GM12878 (cell line): ENCODE measurements at places on chromosomes 3 and 15. TPM values are rescaled to one million over a fixed set of nuclear protein-coding genes. Genes with fewer than 3 reads are reported as not detected.

GRCh38 chr3:37862903-37863815, 1.5 kb downstream of the CTDSPL start:
- H3K27ac ChIP-seq, result no peak overlapping the region
- no peak overlapping the region for H3K4me3 ChIP-seq
- peaks cover 13% of the 10 kb centered on the region for H3K27me3 ChIP-seq
- no peaks in the 10 kb centered on the region for H3K36me3 ChIP-seq

The SST gene
- total RNA-seq, result 0.38 TPM in 1 of 2 replicates, not detected in the other

The EAF2 gene
- total RNA-seq, result 43.0 and 47.3 TPM in 2 replicates

The RPUSD3 gene
- 41.3 and 44.9 TPM in 2 replicates for total RNA-seq

The SH2D7 gene
- 0.08 TPM in 1 of 2 replicates, not detected in the other for total RNA-seq

GRCh38 chr3:66215106-66215505, 5.7 kb upstream of the SLC25A26 start:
- no peak overlapping the region for H3K27ac ChIP-seq
- H3K36me3 ChIP-seq, result no peaks in the 10 kb centered on the region
- H3K4me1 ChIP-seq, result no peaks in the 10 kb centered on the region

DNA sequence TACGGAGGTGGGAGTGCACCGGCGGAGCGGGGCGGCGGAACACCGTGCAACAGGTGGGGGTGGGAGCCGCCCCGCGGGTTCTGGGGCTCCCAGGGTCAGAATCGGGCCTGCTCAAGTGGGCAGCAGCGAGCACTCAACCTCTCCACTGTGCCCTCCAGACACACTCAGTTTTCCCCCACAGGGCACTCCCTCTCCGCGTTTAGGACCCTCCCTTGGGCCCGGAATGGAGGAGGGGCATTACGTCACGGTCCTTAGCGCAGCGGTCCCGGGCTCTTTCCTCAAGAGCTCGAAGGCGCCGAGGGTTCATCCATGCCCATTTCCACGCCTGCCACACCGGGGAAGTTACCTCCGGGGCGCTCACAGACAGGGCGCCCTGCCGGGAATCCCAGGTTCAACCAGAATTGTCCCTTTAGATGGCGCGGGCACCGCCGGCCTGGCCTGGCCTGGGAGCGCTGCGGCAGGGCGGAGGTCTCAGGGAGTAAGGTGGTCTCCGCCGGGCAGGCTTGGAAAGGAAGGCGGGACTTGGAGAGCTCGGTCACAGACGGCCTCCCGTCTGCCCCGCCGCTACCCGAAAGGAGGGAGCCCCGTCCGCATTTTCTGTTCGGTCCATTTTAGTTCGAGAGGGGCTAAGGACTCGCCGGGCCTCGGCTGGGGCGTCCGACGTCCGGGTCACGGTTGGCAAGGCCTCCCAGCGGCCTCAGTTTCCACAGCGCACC, 5.1 kb downstream of the RNU6-1 start:
- H3K4me3 ChIP-seq, result peak overlapping the region; percentile 65
- H3K27me3 ChIP-seq, result peaks cover 19% of the 10 kb centered on the region
- peaks cover 23% of the 10 kb centered on the region for H3K4me1 ChIP-seq

The TTLL13 gene
- total RNA-seq, result 0.13 and 0.19 TPM in 2 replicates

- no peak for DNase-seq
- no peaks in the 10 kb centered on the region for H3K4me1 ChIP-seq
- H3K27ac ChIP-seq, result no peak overlapping the region
- H3K36me3 ChIP-seq, result no peaks in the 10 kb centered on the region
These were observed 56.5 kb upstream of the TMEM115 start for GRCh38 chr3:50415816-50416215.

The BFSP2 gene
- total RNA-seq, result 7.1 and 8.3 TPM in 2 replicates

- H3K27me3 ChIP-seq, result no peaks in the 10 kb centered on the region
- DNase-seq, result no peak
- no peak overlapping the region for H3K27ac ChIP-seq
- no peaks in the 10 kb centered on the region for H3K4me1 ChIP-seq
These were observed 535.6 kb upstream of the ALCAM start for GRCh38 chr3:104831071-104831470.

GRCh38 chr3:180250172-180250571, 213.4 kb upstream of the PEX5L start:
- no peaks in the 10 kb centered on the region for H3K36me3 ChIP-seq
- H3K27me3 ChIP-seq, result no peaks in the 10 kb centered on the region
- H3K27ac ChIP-seq, result no peak overlapping the region
- H3K4me1 ChIP-seq, result no peaks in the 10 kb centered on the region

- peaks cover 5% of the 10 kb centered on the region; the same call in 1 of the 2 replicates for H3K4me1 ChIP-seq
- DNase-seq, result no peak
- H3K36me3 ChIP-seq, result no peaks in the 10 kb centered on the region
- H3K27me3 ChIP-seq, result peaks cover 5% of the 10 kb centered on the region
These were observed 124.3 kb downstream of the RPLP1 start for GRCh38 chr15:69576948-69577351.

GRCh38 chr15:65384895-65385869, 7.4 kb upstream of the IGDCC3 start:
- no peak overlapping the region for H3K27ac ChIP-seq
- peaks cover 7% of the 10 kb centered on the region for H3K4me1 ChIP-seq
- H3K27me3 ChIP-seq, result peaks cover 1% of the 10 kb centered on the region
- H3K4me3 ChIP-seq, result no peak overlapping the region
- DNase-seq, result no peak
- no peaks in the 10 kb centered on the region for H3K36me3 ChIP-seq

DNA sequence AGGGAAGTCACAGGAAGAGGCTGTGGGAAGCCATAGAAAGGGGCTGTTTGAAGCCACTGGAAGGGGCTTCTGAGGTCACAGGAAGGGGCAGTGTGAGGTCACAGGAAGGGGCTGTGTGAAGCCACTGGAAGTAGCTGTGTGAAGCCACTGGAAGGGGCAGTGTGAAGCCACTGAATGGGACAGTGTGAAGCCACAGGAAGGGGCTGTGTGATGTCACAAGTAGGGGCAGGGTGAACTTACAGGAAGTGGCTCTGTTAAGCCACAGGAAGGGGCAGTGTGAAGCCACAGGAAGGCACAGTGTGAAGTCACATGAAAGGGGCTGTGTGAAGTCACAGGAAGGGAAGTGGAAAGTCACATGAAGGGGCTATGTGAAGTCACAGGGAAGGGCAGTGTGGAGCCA, 33.1 kb downstream of the GASK1A start:
- no peaks in the 10 kb centered on the region for H3K27me3 ChIP-seq
- no peaks in the 10 kb centered on the region for H3K36me3 ChIP-seq
- H3K27ac ChIP-seq, result no peak overlapping the region
- no peak for DNase-seq
- no peak overlapping the region for H3K4me3 ChIP-seq
- H3K4me1 ChIP-seq, result no peaks in the 10 kb centered on the region

The ONECUT1 gene
- 0.11 and 0.28 TPM in 2 replicates for total RNA-seq

DNA sequence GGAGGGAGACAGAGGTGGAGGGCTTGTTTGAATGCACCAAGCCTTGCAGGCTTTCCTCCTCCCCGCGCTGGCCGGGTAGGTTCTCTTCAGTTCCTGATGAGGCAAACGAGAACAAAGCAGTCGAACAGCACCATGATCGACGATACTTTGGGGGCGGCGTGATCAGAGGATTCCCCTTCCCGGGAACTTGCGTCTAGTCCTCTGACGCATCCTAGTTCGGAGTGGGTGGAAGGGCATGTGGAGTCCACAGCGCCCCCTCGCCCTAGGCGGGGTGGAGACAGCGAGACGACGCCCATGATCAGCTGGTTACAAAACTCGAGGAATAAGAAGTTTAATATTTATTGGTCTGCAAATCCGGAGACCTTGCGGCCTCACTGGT, 452 bp upstream of the SV2B start:
- no peaks in the 10 kb centered on the region for H3K4me1 ChIP-seq
- H3K4me3 ChIP-seq, result peak overlapping the region; percentile 51
- no peak overlapping the region for H3K27ac ChIP-seq
- peaks cover 18% of the 10 kb centered on the region for H3K27me3 ChIP-seq

The GOLGA8S gene
- not detected in 2 replicates for total RNA-seq

GRCh38 chr3:139647866-139648435, 29.8 kb downstream of the NMNAT3 start:
- no peaks in the 10 kb centered on the region for H3K36me3 ChIP-seq
- H3K27ac ChIP-seq, result no peak overlapping the region
- no peak overlapping the region for H3K4me3 ChIP-seq
- H3K4me1 ChIP-seq, result no peaks in the 10 kb centered on the region

GRCh38 chr3:49908373-49909199, 4.9 kb upstream of the MST1R start:
- H3K36me3 ChIP-seq, result no peaks in the 10 kb centered on the region; the same call in 1 of the 2 replicates
- no peaks in the 10 kb centered on the region for H3K27me3 ChIP-seq
- H3K4me1 ChIP-seq, result peaks cover 20% of the 10 kb centered on the region
- DNase-seq, result no peak

- H3K27me3 ChIP-seq, result no peaks in the 10 kb centered on the region
- no peak overlapping the region for H3K27ac ChIP-seq
- H3K4me3 ChIP-seq, result no peak overlapping the region
- no peak for DNase-seq
- no peaks in the 10 kb centered on the region for H3K36me3 ChIP-seq
These were observed 446.6 kb upstream of the BCHE start for GRCh38 chr3:166283840-166284239.

DNA sequence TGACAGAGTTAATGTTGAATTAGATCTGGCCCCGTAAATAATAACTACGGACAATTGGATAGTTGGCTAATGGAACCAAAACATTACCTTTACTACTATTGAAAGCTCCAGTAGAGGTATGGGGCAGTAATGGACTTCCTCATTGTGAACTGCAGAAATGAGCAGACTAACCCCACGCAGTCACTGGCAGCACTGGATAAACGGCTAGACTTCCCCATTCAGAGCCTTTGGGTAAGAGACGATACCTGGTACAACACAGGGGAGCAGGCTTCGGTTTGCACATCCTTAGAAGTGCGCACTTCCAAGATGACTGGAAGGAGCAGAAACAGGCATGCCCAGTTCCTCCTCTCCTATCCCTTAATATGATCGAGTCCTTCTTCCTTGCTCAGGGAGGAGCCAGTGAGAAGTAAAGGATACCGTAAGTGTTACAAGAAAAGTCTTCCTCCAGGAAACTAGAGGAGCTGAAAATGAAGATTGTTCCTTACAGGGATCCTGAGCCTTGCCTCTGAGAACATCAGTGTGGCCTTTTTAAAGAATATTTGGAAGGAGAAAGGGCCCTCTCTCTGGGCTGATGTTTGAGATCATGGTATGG, 100.5 kb upstream of the NECTIN3 start:
- no peak overlapping the region for H3K4me3 ChIP-seq
- H3K27ac ChIP-seq, result no peak overlapping the region
- H3K36me3 ChIP-seq, result no peaks in the 10 kb centered on the region
- no peaks in the 10 kb centered on the region for H3K4me1 ChIP-seq

DNA sequence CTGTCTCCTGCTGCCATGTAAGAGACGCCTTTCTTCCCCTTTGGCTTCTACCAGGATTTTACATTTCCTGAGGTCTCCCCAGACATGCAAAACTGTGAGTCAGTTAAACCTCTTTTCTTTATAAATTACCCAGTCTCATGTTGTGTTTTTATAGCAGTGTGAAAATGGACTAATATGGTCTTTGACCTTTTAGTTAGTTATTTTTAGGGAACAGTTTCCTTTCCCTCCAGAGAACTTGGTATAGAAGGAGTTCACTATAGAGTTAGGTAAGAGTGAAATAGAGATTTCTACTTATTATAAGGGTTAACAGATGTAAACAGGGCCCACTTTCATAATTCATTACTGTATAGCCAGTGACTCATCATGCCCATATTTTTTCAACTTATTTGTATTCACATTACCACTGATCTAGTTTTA, 170.9 kb downstream of the UNC13C start:
- no peak overlapping the region for H3K4me3 ChIP-seq
- H3K27ac ChIP-seq, result no peak overlapping the region
- H3K27me3 ChIP-seq, result no peaks in the 10 kb centered on the region
- H3K4me1 ChIP-seq, result no peaks in the 10 kb centered on the region
